Right hindlimb (tissue), 1 donor: ENCODE measurements at places on chromosomes 5 and 9.

DNA sequence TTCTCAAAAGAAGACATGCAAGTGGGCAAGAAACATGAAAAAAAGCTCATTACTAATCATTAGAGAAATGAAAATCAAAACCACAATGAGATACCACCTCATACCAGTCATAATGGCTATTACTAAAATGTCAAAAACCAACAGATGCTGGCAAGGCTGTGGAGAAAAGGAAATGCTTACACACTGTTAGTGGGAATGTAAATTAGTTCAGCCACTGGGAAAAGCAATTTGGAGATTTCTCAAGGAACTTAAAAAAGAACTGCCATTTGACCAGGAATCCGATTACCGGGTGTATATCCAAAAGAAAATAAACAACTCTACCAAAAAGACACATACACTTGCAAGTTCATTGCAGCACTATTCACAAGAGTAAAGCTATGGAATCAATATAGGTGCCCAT is 595.4 kb upstream of the RIOK2 start:
- DNase-seq: no peak

GRCh38 chr9:132806723-132807421 is 71.2 kb downstream of the AK8 start:
- no peak for DNase-seq

DNA sequence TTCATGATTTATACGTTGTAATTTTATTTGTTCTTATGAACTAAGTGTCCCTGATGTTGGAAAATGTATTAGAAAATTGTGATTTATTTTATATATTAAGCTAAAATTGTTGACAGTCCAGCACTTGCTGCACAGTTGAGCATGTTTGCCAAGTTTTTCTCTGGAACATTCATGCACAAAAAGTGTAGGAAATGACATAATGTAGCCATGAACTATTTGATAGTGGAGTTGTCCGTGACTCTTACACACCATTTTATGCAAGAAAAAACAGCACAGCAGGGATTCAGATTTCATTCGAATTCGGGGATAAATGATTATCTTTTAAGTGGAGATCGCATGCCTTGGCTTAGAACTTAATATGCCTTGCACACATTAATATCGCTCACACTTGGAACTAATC is 708.6 kb upstream of the WWC1 start:
- DNase-seq: no peak

DNA sequence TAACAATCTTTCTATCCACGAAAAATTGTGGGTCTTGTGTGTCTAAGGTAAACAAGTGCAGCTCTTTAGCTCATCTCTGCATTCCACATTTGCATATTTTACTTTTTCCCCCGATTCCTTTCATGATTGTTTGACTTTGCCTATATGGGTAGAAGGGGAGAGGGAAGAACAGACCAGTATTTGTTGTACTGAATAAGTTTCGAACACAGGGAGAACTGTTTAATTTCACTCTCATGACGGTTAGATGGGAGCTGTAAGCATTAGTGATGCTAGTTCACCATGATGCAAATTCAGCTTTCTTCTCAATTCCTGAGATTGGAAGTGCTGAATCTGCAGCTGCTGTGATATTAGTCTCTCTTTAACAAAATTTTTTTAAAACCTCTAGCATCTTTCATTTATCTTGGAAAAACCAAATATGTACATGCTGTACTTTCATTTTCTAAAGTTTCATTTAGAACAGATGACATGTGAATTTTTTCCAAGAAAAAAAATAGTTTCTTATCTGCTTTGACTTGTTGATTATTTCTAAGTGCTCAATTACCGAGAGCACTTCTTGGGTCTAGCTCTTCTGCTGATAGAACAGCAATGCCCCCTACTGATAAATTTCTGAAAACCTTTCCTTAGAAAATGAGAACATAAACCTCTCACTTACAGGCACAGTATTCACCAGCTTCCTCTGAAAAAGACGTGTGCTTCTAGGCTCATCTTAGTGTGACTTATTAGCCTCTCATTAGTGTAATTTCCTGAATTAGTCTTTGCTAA is 149.5 kb downstream of the BAAT start:
- DNase-seq: no peak

DNA sequence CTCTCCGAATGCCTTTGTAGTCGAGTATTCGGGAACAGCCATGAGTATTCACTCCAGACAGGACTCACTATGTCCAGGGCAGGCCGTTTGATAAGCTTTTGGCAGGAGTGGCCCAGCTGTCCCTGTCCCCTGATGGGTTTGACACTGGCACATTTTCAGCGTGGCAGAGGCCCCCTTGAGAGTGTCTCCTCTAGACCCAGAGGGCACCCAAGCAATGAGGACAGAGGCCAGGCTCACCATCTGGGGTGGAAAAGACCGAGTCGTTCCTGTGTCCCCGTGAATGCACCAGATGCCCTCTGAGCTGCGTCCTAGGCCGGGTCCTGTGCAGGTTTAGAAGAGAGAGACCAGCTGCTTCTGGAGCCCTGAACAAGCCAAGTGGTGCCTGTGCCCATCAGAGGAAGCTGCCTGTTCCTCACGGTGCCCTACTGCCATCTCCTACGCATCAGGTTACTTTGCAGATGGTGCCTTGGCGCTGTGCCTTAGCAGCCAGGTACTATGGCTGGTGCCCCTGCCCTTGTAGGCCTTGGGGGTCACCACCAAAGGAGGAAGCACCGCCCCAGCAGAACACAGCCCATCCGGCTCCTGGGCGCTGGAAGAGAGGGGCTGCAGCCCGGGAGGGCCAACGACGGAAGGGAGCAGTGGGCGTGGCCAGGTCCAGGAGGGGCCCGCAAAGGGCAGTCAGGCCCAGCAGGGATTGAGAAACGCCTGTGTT is 42.4 kb downstream of the LRSAM1 start:
- DNase-seq: no peak

GRCh38 chr5:151585970-151586369 is 5.2 kb downstream of the FAT2 start:
- peak; percentile 68 for DNase-seq

DNA sequence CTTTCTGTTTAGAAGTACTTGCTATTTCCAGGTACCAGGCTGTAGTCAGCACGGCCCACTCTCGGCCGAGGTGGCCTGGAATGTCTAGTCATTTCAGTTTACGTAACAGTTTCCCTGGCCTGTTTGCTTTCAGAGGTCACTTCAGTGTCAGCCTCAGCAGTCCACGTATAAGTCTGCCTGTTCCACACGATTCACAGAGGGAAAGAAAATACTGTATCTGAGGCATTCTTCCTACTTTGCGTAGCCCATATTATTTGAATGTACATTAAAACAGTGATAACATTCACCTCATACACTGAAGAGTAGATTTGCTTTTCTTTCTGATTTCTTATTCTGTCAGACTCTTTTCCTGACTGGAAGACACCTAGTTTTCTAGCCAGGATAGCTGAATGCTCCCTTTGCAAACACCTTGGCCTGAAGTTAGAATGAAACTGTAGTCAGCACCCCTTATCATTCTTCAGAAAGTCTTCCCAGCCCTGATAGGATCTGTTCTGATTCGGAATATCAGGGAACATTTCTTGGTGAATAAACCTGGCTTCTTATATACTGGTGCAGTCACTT is 140.9 kb downstream of the AOPEP start:
- peak; percentile 52 for DNase-seq

GRCh38 chr5:149628221-149628620 is 46.9 kb downstream of the ARHGEF37 start:
- no peak for DNase-seq

- no peak for DNase-seq
Measured at GRCh38 chr5:131252824-131253171, 11.1 kb upstream of the CDC42SE2 start.

DNA sequence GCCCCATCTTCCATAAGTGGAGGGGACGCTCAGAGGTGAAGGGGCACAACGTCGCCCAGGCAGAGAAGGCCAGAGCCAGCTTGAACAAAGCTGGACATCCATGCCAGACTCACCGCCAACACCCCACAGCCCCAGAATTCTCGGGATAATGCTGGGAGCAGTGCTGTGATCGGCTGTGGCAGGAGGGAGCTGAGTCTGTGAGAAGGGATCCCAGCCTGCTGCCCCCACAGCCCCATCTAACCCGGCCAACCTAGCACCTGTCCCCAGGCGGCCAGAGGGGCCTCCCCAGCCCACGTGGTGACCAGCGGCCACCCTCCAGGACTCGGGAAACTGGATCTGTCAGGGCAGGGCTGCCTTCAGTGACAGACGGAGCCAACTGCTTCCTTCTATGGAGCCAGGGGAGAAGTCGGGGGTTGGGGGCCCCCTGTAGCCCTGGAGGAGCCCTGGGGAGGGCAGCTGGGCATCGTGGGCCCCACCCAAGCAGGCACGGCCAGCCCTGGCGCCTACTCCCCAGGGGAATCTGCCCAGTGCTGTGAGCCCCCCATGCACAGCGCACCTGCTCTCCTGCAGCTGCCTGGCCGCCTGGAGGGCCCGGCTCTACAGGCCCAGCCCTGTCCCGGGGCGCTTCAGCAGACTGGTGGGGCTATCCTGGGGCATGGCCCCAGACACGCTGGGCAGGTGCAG is 6.0 kb downstream of the BRD3 start:
- DNase-seq: peak; percentile 75

- no peak for DNase-seq
Measured at GRCh38 chr5:133304707-133305216, 252.9 kb downstream of the HSPA4 start.

DNA sequence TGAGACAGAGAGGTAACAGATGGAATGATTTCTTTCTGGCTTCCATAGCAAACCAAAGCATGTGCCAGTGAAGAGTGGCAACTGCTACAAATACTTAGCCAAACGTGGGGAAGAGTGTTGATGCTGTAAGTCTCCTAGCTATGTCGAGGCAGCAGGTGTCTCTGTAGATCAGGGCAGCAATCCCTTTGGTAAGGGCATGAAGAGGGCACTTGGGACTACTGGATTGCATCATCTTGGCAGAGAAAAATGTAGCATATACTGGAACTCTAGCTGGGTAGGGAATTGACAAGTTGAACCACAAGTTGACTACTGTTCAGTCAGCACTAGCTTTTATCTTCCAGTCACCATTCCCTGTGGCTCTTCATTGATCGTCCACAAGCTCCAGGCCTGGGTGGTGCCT is 75.8 kb downstream of the GHR start:
- DNase-seq: no peak

DNA sequence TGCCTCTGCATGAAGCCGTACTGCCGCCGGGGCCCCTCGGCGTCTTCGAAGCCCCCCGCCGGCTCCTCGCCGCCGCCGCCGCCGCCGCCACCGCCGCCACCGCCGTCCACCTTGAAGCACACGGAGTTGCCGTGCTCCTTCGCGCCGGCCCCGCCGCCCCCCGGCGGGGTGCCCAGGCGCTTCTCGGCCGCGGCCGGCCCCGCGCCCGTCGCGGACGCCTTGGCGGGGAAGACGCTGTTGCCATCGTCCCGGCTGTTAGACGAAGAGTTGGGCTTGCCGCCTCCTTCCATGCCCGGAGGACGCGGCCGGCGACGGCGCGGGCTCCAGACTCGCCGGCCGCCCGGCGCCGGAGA is 400 bp downstream of the HCN1 start:
- DNase-seq: no peak

DNA sequence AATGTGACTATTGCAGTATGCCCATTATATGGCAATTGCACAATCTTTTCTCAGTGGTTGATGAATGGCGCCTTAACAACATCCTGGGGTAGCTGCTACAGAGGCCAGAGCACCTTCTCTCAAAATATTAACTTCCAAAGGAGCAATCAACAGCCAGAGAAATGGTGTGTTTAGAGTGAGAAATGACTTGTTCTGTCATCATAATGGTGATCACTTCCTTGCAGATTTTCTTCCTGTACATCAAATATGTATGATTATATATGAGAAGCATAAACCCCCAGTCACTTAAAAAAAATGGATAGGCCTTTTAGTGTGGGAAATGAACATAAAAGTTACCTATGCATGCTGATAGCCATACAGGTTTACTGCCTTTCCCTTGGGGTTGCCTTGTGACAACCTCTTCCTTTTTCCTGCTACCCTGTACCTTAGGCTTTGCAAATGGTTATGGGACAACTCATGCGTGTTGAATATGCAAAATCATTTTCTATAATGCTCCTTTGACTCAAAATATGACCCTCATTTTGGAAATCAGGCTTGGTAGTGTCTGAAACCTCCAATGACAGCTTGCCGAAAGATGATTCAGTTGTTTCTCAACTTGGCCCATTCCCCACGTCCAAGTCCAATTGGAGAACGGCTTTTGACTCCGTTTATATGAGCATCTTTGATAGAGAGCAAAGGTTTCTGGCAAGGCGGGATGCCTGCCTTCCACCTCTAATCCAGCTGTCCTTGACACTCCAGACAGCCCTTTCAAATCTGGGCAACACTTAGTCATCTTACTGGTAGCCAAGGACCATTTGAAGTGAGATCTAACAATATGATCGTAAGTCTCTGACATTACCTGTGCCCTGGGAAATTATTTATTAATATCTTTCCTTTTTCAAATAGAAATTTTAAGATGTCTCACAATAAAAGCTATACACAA is 69.3 kb downstream of the SLC1A1 start:
- DNase-seq: no peak

DNA sequence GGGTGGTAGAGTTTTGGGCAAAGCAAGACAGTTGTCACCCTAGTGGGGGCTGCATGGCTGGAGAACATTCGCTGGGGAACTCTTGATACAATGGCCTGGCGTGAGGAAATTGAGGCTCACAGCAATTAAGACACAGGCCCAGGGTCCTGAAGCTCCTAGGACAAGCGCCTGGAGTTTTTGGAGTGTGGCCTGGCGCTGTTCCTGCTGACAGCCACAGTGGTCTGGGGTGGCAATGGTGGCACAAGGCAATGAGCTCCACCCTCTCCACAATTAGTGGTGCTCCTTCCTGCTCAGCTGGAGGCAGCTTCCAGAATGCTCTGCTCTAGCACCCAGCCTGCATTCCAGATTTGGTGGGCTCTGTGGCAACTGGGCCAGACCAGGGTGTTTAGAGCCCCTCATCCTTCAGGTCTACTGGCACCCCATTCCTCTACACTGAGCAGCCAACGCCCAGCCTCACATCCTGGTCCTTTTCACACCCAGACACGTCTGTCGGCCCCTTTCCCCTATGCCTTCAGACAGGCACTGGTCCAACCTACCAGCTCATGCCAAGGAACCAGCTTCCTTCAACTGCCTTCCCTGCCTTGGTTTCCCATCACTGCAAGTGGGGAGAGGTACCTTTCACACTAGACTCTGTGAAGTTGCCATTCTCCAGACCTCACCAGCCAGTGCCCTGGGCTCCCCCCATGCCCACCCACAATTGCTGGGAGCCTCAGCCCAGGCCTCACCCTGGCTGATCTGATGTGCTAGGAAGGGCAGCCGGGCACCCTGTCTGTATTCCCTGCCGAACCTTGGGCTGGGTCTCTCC is 138.1 kb upstream of the COL5A1 start:
- peak; percentile 16 for DNase-seq

DNA sequence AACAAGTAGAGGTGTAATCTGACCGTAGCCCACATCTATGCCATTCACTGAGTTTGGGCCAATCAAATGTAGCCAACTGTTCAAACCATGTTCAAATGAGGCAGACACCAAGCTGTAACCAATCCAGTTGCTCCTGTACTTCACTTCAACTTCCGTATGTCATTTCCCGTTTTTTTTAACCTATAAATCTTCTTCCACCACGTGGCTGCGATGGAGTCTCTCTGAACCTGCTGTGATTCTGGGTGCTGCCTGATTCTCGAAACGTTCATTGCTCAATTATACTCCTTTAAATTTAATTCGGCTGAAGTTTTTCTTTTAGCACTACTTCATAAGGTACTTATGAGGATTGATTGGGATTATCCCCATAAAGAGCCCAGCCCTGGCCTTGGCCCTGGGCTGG is 179.7 kb downstream of the PIK3R1 start:
- DNase-seq: no peak

- no peak for DNase-seq
Measured at GRCh38 chr5:51378448-51379330, 4.6 kb upstream of the ISL1 start.

GRCh38 chr9:125434986-125435775 is 173.6 kb downstream of the GAPVD1 start:
- DNase-seq: no peak
